Pancreas (tissue), 10 donors: ENCODE measurements at places on chromosomes 7 and 10. TPM values are rescaled to one million over a fixed set of nuclear protein-coding genes. Genes with fewer than 3 reads are reported as not detected.

PLXDC2 gene
- total RNA-seq = 5.1 TPM

ACTL6B gene
- 0.23 TPM for total RNA-seq

PON1 gene
- not detected for total RNA-seq

EIF4EBP2 gene
- 38.5 TPM for total RNA-seq

CHCHD3 gene
- total RNA-seq = 21.9 TPM
